Activated CD4-positive, alpha-beta memory T cell treated with anti-CD3 and anti-CD28 coated beads for 36 hours (primary cell): ENCODE measurements at places on chromosomes 12 and 14.

- DNase-seq = no peak
These were observed 333.2 kb upstream of the MDGA2 start for GRCh38 chr14:48008646-48009045.

DNA sequence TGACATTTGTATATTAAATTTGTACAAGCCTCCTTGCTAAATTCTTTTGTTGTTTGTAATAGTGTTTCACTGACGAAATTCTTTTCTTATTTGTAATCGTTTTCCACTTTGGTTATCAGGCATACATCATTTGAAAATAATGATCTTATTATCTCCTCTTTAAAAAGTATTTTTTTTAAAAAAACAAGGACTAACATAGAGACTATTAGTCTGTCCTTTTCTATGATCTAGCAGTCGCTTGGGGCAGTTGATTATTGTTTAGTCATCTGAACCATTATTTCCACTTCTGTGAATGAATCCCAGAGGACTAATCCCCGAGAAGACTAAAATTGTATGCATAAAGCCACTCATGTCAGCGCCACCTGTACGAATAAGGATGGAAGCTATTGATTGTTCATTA is 11.5 kb downstream of the ADGRD1 start:
- DNase-seq = no peak

DNA sequence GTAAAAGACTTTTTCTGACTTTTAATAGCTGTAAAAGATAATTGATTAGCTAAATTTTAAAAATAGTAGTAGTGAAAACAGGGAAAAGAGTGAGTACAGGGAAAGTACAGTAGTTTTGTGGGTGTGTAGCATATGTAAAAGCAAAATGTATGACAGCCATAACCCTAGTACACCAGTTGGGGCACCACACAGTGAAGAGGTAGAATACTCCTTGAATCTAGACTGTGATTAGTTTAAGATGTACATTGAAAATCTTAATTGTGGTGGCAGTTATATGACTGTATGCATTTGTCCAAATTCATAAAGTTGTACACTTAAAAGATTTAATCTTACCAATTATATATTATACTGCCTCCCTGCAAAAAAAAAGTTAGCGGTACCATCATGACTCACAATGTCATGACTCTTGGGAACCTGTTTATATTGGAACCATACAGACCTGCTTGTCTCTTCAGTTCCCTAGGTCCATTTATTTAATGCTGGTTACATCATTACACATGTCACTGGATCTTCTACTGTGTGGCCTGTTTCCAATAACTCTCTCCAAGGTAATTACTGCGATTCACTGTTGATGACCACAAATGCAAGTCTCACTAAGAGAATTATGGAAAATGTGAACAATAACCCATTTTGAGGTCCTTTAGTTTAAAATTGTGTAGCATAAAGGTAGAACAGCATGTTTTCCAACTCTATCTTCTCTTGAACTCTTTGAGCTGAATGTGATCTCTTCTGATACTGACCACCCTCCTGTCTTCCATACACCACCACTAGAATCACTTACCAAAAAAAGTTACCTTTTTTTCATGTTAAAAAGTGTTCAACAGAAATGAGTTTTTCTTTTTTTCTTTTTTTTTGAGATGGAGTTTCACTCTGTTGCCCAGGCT is 264.2 kb upstream of the AMIGO2 start:
- no peak for DNase-seq

DNA sequence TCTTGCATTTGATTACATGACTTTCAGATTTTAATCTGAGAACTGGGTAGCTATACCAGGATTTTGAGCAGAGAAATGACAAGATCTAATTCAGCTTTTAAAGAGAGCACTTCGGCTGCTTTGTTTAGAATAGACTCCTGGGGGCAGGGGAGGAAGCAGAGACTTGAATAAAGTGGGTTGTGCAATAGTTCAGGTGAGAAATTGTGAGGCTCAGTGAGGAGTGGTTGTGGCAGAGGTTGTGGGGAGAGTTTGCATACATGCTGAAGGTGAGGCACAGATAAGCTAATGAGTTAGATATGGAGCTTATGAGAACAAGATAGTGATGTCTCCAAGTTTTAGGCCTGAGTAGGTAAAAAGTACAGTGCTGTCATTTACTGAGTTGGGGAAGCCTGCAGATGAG is 281.4 kb downstream of the FLRT2 start:
- DNase-seq = no peak

GRCh38 chr14:91396959-91397815 is 20.4 kb downstream of the CCDC88C start:
- peak; percentile 84 for DNase-seq
